ENCODE measurements at places on chromosomes 7 and 10.

DNA sequence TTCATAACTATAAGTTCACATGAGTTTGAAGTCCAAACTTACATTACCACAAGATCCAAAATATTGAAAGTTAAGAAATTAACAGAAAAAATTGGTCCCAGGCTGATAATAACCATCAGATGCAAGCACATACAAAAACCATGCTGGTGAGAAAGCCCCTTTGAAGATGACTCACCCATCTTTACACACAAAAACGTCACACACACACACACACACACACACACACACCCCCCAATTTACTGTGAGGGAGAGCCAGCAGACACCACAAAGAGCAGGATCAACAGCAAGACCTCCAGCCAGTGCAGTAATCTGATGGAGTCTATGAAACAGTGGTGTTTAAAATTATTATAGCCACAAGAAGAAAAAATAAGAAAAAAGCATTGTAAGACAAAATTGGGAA, 50.1 kb upstream of the DRGX start:
- no peak for DNase-seq

- DNase-seq = no peak
Measured at GRCh38 chr10:87510025-87510424, 5.3 kb downstream of the MINPP1 start.

GRCh38 chr7:34723866-34724490, 66.0 kb downstream of the NPSR1 start:
- no peak for DNase-seq

DNA sequence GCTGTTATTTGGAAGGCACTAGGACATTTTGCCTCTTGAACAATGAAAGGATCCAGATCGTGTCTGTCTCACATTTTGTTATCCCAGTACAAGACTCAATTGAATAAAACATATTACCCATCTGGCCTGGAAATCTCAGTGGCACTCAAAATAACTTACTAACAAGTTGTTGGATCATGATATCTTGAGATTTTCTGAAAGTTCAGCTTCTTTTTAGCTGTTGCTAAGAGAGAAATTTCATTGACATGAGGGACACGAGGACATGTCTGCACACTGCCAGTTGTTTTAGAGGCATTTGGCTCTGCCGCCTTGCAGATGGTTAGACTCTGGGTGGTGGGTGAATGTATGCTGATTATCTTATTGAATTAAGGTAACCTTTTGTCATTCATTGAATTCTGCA, 41.0 kb downstream of the KAT6B start:
- no peak for DNase-seq

GRCh38 chr10:133235932-133236331, 1.7 kb upstream of the VENTX start:
- DNase-seq = no peak

- no peak for DNase-seq
Measured at GRCh38 chr10:1472178-1472958, 265.0 kb downstream of the ADARB2 start.

DNA sequence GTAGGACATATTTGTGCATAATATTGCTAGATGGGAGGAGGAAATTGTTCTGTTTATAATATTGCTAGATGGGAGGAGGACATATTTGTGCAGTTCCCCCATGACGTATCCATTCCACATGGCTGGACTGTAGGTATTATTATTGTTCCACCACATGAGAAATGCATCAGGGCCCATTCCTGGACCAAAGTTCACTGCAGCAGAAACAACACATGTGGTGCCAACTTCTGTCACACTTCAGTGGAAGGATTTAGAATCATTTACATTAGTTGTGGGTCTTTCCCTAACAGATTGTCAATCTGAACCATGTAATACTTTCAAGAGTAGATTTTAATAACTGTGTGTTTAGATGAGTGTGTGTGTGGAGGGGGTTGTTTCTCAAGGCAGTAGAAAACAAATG, 32.7 kb upstream of the MACC1 start:
- DNase-seq = no peak

DNA sequence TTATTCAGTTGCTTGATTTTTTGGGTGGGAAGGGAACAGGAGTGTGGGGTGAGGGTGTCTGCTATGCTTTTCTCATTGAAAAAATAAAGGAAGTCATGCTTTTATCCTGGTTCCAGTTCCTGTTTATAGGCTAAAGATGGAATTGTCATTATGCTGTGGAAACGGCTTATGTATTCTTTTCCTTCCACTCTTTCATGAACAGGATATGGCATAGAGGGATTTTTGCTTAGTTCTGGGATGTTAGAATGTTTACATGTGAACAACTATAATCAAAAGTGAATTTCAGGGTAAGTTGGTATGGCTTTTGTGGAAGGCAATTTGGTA, 35.9 kb upstream of the PTPN12 start:
- no peak for DNase-seq

GRCh38 chr7:96578606-96579005, 131.0 kb downstream of the SEM1 start:
- DNase-seq = no peak

DNA sequence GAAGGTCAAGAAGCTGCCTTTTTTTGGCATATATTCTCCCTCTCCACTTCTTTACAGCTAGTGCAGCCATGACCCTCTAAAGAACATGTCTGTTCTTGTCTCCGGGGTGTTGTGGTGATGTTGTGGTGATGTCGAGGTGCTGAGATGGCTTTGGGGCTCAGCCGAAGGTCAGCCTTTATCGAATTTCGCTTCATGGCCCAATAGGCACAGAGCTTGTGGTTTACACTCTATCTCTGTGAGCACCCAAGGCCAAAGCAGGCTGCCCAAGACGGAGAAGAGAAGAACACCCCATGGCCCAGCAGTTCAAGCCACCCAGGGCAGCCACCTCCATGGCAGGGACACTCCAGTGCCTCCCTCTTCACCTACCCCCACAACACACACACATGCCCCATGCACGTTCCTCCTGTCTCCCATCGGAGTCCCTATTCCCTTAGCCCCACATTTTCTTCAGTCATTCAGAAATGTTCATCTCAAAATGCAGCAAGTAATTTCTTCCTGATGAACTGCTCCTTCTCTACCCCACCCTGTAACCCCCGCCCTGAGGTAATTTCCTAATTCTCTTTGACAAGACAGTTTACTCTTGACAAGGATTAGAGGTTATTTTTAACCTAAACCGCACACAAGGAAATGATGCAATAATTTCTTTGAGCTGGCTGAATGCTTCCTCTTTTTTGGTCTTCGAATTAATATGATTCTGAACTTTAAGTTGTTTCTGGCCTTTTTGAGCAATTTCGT, 18.6 kb upstream of the ADRB1 start:
- DNase-seq = no peak

GRCh38 chr7:129914536-129915272, 38.1 kb downstream of the UBE2H start:
- no peak for DNase-seq

GRCh38 chr10:73884017-73884416, 9.7 kb upstream of the CAMK2G start:
- DNase-seq = no peak

DNA sequence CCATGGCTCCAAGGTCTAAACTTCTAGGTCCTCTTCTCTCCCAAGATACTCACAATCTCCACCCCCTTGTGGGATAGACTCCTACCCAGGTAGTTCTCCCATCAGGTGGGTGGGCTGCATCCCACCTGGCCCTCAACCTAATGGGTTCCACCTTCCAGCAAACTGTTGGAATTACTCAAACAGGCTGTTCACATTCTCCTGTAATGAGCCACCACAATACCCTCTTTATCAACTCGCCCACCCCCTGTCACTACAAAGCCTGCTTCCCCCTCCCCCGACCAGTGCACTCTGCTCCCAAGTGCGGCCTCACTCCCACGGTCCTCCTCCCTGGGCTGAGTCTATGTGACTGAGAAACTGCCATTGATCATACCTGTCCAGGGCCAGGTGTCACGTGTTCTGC, 10.4 kb upstream of the HTR5A start:
- DNase-seq = no peak

DNA sequence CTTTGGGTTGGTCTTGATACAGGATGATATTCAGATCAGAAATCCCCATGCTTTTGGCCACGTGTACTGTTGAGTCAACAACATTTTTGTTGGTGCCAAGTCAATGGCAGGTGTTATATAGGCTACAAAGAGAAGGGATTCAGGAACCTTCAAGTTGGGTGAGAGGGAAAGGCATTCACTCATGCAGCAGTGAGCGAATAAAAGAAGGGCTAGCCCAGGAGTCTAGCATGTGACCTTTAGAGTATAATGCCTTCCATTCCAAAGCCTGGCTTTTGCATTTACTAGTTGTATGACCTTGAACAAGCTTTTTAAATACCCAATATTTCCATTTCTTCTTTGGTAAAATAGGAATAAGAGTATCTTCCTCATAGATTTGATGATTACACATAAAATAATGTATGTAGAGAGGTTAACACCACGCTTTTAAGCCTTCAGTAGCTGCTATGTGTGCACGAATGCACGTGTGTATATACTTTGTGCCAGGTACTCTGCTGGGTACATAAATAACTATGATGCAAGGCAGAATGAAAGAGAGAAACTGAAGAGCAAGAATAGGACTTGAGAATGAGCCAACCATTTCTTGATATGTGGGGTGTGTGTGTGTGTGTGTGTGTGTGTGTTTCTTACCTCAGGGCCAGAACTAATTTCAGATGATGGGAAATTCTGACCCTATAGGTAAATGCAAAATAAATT, 163.6 kb downstream of the PDE1C start:
- DNase-seq = no peak

GRCh38 chr10:87868277-87868676, 4.9 kb downstream of the PTEN start:
- DNase-seq = no peak

- no peak for DNase-seq
Measured at GRCh38 chr7:129798616-129799349, 154.0 kb downstream of the UBE2H start.

DNA sequence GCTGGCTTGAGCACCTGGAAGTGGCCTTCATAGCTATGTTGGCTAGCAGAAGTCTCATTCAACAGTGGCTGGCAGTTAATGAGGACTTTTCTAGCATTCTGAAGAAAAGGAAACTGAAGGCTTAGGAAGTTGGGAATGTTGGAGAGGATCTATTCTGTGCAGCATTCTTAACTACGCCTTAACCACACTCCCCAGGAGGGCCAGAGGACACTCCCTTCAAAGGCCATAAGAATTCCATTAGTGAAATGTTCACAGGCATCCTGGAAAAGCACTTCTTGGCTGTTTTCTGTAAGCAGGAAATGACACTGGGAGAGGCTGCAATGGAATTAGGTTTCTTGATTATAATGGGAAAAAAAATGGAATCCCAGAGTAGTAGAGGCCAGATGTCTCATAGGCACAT, 188.9 kb downstream of the ARHGAP12 start:
- no peak for DNase-seq

DNA sequence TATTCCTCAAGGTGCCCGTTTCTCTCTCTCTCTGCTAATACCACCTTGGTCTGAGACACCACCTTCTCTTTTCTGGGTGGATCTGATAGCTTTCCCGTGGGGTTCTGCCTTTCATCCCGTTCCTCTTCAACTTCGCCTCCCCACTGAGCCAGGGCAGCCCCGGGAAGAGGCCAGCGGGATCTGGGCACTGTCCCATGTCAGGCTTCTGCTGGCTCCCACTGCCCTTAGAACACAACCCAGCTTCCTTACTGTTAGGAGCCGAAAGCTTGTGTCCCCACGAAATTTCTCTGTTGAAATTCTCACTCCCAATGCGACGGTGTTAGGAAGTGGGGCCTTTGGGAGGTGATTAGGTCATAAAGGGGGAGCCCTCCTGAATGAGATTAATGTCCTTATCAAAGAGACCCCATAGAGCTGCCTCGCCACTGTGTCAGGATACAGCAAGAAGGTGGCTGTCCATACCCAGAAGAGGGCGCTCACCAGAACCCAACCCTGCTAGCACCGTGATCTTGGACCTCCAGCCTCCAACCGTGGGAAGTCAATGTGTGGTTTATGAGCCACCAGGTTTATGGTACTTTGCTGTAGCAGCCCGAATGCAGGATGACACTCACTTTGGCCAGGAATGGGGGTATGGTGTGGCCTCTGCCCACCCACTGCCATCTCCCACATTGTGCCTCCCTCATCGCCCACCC, 79.2 kb downstream of the CAMK1D start:
- DNase-seq = no peak

- DNase-seq = peak; percentile 13
Measured at GRCh38 chr7:79176859-79177477, 276.5 kb downstream of the MAGI2 start.

- DNase-seq = no peak
Measured at GRCh38 chr10:79381804-79382221, 34.5 kb downstream of the PPIF start.

- DNase-seq = no peak
Measured at GRCh38 chr7:130881799-130882141, 147.8 kb upstream of the KLF14 start.

DNA sequence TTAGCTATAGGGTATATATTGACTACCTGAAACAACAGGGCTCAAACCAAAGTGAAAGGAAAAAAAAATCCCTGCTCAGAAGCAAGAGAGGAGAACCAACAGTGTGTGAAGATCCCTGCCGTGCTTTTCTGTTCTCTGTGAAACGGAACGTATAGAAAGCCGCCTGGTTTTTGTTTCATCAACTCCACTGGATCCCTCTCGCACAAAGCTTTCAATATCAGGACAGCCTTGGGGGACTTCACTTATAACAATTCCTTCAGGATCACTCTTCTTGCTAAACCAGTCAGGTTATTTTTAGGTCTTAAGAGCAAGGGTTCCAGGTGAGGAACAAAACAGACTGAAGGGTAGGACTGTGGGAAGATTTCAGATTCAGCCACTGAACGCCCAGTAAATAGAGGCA, 151.1 kb upstream of the CACNA2D1 start:
- no peak for DNase-seq

DNA sequence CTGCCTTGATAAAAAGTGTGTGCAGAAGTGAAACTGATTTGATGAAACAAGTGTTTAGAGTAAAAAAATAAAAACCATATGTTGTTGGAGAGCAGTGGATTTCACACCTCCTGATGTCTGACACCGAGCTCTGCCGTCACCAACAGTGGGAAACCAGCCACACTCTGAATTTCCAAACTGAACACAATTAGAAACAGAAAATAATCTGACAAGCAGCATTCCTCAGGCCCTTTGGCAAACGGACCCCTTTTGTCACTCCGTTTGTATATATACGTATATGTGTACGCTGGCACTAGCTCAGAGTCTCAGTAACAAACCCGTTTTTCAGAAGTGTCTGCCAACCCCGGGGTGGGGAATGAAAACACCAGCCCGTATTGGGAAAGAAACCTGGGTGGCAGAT, 32.4 kb downstream of the TACC2 start:
- peak; percentile 26 for DNase-seq

DNA sequence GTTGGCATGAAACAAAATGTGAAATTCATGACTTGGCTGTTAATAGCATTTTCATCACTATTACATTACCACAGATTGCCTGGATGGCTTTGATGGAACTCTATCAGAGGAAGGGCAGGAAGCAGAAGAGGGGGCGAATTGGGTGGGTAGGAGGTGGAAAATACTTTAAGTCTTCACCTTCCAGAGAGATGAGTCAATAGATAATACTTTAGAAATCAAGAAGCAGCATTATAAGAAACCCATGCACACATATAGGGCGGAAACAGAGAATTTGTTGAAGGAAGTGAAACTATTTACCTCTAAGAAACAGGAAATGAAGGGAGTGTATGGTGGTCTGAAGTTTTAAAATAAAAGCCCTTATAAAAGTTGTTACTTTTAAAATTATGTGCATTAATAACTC, 152.1 kb upstream of the TARP start:
- DNase-seq = no peak
